ENCODE measurements at places on chromosomes 2 and 18. TPM values are rescaled to one million over a fixed set of nuclear protein-coding genes. Genes with fewer than 3 reads are reported as not detected.

VAMP5 gene
- 296 TPM for total RNA-seq

OBSL1 gene
- 53.4 TPM for total RNA-seq

DNA sequence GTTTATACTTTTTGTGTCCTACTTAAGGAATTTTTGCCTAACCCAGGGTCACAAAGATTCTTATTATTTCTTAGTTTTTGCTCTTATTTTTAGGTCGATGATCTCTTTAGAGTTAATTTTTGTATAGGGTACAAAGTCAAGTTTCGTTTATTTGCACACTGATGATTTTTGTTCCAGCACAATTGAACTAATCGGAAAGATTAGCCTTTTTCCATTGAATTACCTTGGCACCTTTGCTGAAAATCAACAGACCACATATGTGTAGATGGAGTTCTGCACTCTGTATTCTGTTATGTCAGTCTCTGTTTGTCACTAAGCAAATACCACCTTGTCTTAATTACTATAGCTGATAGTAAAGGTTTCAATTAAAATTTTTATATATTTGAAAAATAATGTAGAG lies 18.7 kb downstream of the EML4 start:
- DNase-seq, result no peak

DNA sequence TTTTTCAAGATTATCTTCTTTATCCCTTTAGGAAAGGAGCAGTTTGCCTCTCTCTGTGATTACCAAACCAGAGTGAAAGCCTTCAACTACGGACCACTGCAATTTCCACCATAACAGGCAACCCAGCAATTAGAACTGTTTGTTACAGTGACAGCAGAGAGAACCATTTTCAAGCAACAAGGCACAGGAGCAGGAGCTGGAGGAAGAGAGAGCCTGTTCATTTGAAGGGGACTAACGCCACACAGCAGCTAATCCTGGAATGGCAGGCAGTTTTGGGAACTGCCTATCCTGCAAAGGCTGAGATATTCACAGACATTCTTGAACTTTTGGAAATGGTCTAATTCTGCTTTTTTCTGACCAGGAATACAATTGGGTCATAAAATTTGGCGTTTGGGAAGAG lies 1541.9 kb upstream of the PIK3C3 start:
- peak; percentile 56 for DNase-seq

GRCh38 chr2:212523756-212524155 lies 14.8 kb downstream of the ERBB4 start:
- DNase-seq, result no peak

DNA sequence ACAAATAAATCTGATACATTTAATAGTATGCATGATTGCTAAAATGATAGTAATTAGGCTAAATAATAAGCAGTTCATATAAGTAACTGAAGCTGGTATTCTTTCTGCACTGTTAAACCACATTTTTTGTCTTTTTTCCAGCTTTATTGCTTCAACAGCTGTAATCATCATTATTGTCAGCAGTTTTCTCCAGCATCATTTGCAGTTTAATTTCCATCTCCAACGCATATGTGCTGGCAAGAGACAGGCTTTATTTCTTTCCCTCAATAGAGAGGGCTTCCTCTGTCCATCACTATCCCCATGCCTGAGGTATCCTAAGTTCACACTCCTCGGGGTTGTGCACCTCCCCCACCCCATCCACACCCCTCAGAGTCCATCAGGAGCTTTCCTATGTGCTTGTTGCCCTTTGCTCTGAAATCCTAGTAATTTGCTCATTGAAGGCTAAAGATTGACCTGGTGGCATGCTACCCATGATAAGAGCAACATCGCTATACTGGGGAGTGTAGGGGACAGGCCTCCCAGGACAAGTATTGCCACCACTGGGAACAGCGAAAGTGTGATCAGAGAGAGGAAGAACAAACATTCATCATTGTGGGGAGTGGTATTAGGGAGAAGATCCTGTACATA lies 37.1 kb downstream of the B4GALT6 start:
- no peak for DNase-seq

- no peak for DNase-seq
Measured at GRCh38 chr2:88811233-88811632, 119.8 kb downstream of the RPIA start.

Data from endothelial cell (in vitro differentiated cells).